EL (cell line): ENCODE measurements at places on chromosomes 7 and 10.

DNA sequence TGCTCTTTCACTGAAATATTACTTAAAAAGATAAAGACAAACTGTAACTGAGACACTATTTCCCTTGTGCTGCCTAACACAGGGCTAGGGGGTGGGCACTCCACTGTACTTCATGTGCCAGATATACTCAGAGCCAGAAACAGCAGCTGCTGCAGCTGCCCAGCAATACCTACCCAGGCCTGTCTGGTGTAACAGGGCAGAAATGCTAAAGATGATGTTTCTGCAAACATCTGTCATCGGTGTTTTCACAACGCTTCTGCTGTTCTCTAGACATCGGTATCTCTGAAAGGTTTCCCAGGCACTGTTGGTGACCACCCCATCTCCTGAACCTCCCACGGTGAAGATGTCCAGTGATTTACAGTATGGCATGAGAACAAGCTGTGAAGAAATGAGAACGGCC is 42.7 kb downstream of the LAMB1 start:
- no peak for DNase-seq

DNA sequence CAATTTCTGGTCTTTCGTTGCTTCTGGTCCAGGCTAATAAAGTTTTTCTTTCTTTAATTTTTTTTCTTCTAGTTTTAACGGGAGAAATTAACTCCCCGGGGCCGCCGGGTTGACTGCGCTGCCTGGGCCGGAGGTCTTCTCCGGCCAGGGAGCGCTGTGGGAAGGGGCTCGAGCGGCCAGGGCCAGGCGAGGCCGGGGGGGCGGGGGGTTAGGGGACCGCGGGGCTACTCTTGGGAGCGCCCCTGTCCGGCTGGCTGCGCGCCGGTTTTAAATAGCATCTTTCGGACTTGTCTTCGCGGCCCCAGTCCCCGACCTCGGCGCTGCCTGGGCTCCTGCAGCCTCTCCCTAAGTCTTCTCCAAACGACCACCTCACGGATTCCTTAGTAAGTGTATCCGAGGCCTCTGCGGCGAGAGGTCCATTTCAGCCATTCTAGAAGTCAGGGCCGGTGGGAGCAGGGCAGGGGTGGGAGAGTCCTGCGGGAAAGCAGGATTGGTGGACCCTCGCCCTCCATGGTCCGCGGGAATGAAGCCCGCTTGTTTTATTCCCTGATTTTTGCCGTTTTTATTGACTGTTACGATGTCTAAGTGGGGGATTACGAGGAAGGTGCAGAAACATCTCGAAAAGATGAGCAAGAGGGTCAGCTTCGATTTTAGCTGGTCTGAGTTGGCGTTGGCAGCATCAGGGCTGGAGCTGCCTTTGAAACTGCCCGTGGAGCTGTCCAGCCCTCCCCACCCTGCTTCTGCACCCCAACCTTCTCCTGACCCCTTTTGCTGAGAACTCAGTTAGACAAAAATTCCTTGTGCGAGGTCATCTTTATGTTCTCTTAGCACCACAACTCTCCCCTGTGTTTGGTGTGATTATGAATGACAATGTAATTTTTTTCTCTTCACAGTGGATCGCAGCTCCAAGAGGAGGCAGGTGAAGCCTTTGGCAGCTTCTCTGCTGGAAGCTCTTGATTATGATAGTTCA is 555 bp downstream of the PHF14 start:
- peak; percentile 36 for DNase-seq

DNA sequence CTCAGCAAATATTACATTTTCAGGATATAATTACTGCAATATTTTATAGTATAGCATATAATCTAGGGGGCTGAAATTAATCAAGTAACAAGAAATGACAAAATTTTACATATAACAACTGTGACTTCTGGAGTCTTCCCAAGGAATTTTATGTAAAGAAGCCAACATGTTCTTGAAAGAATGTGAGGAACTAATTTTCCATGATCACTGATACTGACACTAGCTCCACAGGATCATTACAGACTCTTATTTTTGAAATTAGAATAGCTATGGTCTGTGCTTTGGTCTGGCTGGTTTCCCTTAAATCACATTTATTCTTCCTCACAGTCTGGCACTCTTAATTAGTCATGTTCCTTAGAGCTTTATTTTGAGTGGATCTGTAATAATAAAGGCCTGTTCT is 267.7 kb upstream of the SEMA3A start:
- DNase-seq: no peak

- DNase-seq: no peak
Observed at GRCh38 chr7:159253657-159254056, 109.0 kb upstream of the VIPR2 start.

- no peak for DNase-seq
Observed at GRCh38 chr10:49258350-49258683, 40.7 kb upstream of the C10orf71 start.

GRCh38 chr10:85265121-85265520 is 936.7 kb downstream of the CCSER2 start:
- DNase-seq: no peak
